ENCODE measurements at places on chromosomes 12 and 14. TPM values are rescaled to one million over a fixed set of nuclear protein-coding genes. Genes with fewer than 3 reads are reported as not detected.
A peak's percentile ranks its signal among the peaks of the same experiment; 100 is the strongest.

DNA sequence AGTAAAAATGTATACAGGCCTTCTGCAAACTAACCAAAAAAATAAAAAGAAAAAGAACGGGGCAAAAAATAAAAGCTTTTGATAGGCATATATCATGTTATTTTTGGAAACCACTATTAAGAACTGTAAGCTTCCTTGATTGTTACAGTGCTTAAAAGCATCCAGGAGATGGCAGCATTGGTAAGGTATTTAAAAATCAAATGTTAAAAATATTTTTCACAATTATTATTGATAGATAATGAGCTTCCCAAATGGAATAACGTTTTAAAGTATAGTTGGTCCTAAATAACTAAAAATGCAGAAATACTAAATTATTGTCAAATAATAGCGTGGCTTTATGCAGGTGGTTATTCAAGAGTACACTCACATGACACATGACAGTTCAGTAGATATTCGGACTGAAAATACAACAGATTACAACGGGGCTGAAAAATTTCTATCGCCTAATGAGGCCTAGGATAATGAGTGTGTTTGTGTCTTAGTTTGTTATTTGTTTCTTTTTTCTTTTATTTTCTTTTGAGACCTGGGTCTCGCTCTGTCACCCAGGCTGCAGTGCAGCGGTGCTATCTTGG, 127.2 kb upstream of the ATF7IP start:
- DNase-seq, result no peak

- no peak for DNase-seq
These were observed 3.6 kb upstream of the WSB2 start for GRCh38 chr12:118064608-118065007.

DNA sequence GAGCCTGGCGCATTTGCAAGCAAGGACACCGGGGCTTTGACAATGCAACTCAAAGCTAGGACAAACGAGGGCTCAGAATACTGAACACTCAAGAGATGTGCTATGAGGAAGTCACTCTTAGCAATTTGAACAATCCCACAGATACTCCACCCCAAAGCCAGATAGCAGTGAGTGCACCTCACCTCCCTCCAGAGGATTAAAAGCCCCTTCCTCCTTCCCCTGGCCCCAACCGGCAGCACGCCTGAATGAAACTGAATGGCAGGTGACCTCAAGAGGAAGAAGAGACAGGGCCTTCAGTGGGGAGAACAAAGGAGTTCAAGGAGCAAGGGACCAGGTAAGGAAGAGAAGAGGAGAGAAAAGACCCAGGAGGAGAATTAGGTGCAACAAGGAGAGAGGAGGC, 1.9 kb upstream of the KRT78 start:
- DNase-seq, result peak; percentile 58

- no peak for DNase-seq
These were observed 153.4 kb downstream of the FUT8 start for GRCh38 chr14:65565948-65566347.

DNA sequence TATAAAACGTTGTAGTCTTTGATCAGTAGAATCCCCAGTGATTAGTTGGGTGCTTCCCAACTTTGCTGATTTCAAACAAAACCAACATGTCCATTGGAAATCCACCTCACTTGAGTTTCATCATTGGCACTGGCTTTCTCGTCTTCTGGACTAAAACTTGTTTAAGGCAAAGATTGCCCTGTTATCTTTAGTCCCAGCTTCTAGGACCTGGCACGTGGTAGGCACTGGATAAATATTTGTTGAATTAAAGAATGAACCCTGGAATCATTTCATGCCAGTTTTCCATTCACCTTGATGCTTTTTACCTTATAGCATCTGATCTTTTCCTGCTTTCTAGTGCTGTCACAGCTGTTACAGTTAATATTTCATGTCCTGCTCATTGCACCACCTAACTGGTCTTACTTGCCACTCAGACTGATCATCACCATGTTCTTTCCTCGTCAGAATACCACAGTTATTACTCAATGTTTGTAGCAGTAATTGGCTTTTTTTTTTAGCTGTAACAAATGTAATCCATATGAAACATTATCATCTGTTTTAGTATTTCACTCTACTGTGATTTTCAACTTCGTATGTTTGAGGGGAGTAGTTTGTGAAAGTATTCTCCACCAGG, 7.3 kb upstream of the C12orf50 start:
- no peak for DNase-seq

- no peak for DNase-seq
These were observed 66.7 kb downstream of the RALGAPA1 start for GRCh38 chr14:35742442-35742841.

GRCh38 chr12:103308396-103308795, 187.4 kb downstream of the C12orf42 start:
- no peak for DNase-seq

- DNase-seq, result no peak
These were observed 8.4 kb upstream of the CIT start for GRCh38 chr12:119885549-119885948.

- no peak for DNase-seq
These were observed 166.0 kb upstream of the NOS1 start for GRCh38 chr12:117527479-117527855.

DNA sequence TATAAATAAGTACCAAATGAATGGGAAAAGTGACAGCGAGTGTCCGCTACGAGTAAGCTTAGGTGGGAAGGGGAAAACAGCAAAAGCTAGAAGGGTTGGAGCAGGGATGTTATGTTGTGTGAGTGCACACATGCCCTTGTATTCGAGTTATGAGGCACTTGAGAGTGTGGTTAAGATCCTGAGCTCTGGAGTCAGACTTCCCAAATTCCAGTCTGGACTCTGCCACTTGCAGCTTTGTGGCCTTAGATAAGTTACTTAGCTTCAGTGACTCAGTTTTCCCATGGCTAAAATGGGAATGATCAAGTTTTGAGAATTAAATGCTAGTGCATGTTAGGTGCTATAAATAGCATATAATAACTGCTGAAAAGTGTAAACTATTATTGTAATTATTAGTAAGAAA, 44.9 kb downstream of the KTN1 start:
- no peak for DNase-seq

DNA sequence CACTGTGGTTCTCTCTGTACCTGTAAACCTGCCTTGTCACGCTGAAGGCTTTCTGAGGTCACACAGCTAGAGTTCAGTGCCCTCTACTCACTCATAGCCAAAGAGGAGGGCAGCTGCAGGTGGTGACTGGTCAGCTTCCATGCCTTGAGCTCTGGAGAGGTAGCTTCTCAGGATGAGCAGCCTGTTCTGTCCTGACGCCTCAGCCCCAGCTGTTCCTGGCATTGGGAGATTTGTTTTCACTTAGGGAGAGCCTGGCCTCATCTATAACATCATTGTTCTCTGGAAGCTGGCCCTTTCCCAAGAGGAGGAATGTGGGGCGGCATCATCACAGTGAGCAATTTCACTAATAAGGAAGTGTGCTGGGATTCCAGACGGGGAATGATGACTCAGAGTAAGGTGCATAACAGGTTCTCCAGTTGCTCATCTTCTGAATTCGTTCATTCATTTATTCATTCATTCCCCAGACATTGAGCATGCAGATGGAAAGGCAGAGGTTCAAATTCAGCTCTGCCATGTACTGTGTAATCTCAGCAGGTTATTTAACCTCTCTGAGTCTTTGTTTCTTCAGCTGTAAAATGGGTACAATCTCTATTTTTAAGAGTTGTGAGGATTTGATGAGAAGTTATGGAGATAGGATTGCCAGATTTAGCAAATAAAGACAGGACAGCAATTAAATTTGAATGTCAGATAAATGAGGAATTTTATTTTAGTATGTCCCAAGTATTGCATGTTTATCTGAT, 255.8 kb upstream of the CRY1 start:
- no peak for DNase-seq

- DNase-seq, result no peak
These were observed 39.3 kb downstream of the FBRSL1 start for GRCh38 chr12:132529156-132529839.

SVOP gene
- not detected for total RNA-seq

DNA sequence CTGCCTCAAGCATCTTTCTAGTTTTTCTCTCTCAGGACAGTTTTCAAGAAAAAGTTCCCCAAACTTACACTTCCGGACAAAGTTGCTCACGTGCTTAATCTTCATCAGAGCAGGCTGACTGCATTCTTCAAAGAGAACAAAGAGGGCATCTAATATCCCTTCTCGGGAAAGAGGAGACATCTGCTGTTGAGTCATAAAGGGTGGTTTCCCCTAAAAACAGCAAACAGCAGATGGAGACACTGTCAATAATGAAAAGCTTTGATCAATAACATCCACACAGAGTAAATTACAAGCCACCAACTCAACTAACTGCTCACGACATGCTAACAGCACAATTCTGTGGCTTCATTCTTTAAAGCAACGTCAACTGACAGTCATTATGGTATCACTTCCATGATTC, 8.1 kb downstream of the CIT start:
- no peak for DNase-seq

GPRC5A gene
- 9.4 TPM for total RNA-seq

DNA sequence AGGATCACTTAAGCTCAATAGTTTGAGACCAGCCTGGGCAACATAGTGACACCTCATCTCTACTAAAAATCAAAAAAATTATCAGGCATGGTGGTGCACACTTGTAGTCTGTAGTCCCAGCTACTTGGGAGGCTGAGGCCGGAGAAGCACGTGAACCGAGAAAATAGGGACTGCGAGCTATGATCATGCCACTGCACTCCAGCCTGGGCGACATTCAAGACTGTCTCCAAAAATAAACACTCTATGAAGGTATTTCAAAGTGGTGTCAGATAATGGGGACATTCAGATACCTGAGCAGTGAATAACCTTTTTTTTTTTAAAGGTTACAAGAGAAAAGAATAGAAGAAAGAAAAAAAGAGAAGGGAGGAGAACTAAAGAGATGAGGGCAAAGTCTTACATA, 98.1 kb downstream of the MED13L start:
- no peak for DNase-seq

DNA sequence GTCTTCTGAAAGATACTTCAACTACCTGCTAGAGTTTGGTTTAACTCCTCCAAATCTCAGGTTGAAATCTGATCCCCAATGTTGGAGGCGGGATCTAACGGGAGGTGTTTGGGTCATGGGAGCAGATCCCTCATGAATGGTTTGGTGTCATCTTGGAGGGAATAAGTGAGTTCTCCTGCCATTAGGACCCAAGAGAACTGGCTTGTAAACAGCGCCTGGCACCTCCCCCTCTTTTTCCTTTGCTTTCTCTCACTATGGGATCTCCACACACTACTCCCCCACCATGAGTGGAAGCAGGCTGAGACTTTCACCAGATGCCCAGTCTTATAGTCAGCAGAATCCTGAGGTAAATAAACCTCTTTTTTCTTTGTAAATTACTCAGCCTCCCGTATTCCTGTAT, 2.5 kb downstream of the CNIH1 start:
- no peak for DNase-seq

RECQL gene
- total RNA-seq, result 17.2 TPM

KLRG1 gene
- not detected for total RNA-seq

DTX3 gene
- total RNA-seq, result 6.1 TPM

Data from lower leg skin (tissue), 4 donors.